HS-27A (cell line): ENCODE measurements at places on chromosomes 11 and 22.

DNA sequence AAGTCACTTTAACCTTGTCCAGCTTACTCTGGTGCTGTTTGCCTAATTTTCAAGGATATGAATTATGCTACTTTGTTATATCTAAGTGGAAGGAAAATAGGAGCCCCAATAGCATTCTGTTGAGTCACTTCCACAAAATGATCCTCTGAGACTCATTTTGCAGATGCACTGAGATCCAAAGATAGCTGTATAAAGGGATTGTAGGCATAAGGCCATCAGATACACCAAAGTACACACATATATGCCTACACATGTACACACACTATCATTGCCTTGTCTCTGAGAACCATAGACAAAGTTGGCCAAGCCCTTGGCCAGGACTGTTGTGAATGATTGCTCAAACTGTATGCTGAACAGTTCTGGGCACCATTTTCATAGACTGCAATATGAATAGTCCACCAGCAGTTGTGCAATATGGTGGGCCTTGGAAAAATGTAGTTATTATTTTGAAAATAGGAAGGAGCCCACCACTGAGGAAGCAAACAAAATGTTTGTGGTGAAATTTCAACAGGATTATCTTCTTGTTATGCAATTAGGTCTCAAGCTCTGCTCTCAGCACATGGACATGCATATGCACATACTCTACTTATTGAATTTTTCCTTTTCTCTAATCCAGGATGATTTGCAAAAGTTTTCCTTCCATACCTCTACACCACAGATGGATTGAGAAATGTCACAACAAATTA lies 186.0 kb upstream of the CTSC start:
- peak; percentile 49 for DNase-seq

- no peak for DNase-seq
Measured at GRCh38 chr11:83976086-83976485, 689.9 kb upstream of the CCDC90B start.

- no peak for DNase-seq
Measured at GRCh38 chr11:64994318-64994717, 2.5 kb downstream of the BATF2 start.

GRCh38 chr11:199782-200181 lies 6.9 kb downstream of the SCGB1C1 start:
- no peak for DNase-seq
